ENCODE measurements at places on chromosomes 4 and X. TPM values are rescaled to one million over a fixed set of nuclear protein-coding genes. Genes with fewer than 3 reads are reported as not detected.

- peak; percentile 27 for DNase-seq
Observed at GRCh38 chr4:152255437-152255836, 280.5 kb downstream of the FBXW7 start.

DNA sequence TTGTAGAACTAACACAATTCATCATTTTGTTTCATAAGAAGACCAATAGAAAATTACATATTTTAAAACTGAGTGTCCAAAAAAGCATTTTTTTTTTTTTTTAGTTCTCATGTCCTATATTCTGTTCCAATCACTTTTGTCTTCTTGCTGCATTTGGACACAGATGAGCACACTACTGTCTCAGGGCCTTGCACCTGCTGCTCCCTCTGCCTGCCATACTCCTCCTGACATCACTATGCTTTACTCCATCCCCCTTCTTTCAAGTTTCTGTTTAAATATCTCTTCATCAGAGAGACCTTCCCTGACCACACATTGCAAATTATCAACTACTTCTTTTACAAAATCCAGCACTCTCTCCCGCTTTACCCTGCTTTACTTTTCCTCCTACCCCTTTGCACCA is 230.7 kb upstream of the GK2 start:
- no peak for DNase-seq

DNA sequence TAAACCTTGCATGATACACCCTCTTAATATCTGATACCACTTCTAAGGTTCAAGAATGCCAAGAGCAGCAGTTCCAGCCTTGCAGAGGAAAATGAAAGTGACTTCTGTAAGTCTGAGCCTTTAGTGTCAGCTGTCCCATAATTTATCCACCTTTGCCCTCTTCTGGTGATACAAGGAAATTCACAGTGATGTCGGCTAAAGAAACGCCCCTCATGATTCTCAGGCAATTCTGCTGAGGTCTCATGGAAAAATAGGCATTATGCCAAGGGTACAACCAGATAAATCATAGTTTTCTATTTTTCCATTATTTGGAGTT is 172.2 kb upstream of the CXCL13 start:
- peak; percentile 2 for DNase-seq

GRCh38 chr4:10006231-10006600 is 15.1 kb downstream of the SLC2A9 start:
- no peak for DNase-seq

GRCh38 chrX:153214934-153215333 is 35.9 kb downstream of the MAGEA1 start:
- no peak for DNase-seq

GRCh38 chrX:54193085-54193821 is 10.2 kb upstream of the FAM120C start:
- DNase-seq, result no peak

DNA sequence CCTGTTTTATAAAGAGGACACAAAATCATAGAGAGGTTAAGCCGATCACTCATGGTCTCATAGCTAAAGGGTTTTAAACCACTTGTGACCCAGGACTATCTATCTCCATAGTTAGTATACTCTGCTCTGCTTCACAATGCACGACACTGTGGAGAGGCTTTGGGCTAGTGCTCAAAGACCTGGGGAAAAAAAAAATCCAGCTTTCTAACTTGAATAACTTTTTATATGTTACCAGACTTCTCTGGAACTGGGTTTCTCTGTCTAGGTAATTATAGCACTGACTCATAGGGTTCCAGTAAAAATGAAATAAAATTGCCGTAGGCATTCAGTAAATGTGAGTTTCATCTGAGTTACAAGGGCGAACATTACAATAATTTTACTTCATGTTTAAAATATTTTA is 273.7 kb upstream of the TECRL start:
- DNase-seq, result no peak

GRCh38 chr4:112646632-112647537 is 9.9 kb downstream of the LARP7 start:
- DNase-seq, result no peak

- no peak for DNase-seq
Observed at GRCh38 chr4:7427361-7427760, 7.4 kb downstream of the PSAPL1 start.

DNA sequence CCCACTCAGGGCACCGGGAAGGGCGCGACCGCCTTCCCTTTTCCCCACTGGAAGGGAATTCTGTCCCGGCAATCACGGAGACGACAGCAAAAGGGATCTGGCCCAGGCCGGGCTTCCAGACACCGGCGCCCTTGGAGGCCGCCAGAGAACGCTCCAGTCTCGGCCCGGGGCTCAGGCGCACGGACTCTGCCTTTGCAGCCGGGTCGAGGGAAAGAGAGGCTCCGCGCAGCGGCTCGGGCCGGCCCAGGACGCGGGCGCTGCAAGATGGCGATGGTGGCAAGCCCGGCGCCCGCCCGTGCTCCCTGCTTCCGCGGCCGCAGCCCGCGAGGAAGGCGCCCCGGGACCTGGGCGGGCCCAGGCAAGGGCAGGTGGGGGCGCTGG is 1.1 kb downstream of the CTBP1 start:
- no peak for DNase-seq

DNA sequence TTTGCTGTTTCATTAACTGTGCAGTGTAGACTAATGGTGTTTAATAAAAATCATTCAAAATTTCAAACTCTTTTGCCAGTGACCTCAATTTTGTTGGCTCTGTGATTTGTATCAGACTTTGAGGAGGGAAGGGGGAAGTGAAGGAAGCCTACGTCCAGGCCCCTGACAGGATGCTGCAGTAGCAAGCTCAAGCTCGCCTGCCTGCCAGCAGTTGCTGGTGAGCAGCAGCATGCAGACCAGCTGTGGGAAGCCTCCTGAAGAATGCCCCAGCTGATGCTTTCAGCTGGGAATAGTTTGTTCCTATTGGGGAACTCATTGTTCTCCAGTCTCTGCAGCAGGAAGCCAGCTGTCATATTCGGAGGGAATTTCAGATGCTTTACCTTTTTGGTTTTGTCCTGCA is 495.2 kb downstream of the AFF2 start:
- no peak for DNase-seq

DNA sequence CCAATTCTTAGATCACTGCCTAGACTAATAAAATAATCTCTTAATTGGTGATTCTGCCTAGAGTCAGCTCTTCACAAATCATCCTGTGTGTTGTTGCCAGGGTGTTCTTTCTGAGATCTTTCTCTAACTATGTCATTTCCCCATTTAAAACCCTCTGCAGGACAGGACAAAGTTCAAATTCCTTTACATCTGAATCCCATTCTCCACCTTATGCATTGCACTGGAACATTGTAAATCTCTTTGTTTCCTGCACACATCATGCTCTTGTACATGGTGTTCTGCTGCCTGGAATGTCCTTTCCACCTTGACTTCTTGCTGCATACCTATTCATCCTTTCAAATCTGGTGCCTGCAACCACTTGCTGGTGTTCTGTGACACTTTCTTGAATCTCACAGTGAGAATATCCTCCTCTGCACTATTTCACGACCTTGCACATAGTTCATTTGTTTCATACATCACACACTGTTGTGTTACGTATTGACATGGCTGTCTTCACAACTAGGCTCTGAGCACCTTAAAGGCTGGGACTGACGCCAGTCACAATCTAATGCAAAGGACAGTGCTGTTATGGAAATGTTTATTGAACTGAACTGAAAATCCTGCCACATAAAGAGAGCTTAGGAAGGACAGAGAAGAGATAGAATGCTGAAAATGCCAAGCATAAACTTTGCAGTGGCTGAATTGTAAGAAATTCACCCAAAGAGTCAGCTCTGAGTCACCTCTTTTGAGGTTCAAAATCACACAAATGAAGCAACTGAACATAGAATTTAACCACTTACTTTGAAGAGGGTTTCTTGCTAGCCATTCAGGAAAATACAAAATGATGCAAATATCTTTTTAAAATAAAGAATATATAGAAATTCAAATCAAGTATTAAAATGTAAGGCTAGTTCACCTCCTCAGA is 26.4 kb upstream of the SMIM14 start:
- DNase-seq, result peak; percentile 75

- DNase-seq, result peak; percentile 6
Observed at GRCh38 chr4:107131295-107131694, 95.2 kb upstream of the DKK2 start.

DNA sequence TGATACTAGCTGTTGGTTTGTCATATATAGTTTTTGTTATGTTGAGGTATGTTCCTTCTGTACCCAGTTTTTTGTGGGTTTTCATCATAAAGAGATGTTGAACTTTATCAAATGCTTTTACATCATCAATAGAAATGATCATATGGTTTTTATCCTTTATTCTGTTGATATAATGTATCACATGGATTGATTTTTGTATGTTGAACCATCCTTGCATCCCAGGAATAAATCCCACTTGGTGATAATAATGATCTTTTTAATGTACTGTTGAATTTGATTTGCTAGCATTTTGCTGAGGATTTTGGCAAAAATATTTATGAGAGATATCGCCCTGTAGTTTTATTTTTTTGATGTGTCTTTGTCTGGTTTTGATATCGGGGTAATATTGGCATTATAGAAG is 22.5 kb upstream of the NAA11 start:
- DNase-seq, result no peak

DNA sequence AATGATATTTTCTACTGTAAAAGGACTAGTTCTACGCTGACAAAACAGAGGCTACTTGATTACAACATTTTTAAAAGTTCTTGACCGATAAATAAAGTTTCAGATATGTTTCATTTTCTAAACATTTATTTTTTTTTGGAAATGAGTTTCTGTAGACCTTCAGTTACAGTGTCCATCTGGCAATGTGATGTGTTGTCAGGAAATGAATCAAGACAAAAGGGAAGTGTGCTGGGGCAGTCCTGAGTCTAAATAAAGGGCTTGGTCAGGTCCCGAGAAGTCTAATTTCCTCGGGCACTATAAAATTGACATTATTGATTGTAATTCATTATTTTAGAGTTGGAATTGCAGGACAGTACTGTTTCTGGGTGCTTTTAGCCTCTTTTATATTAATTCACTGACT is 57.0 kb upstream of the FTHL17 start:
- DNase-seq, result no peak

- DNase-seq, result no peak
Observed at GRCh38 chr4:142292231-142292630, 553.9 kb downstream of the INPP4B start.

GRCh38 chr4:144557404-144557803 is 88.6 kb upstream of the HHIP start:
- peak; percentile 16 for DNase-seq

Gene DDX53
- not detected for polyA plus RNA-seq

Gene SFRP2
- not detected for polyA plus RNA-seq

Gene FAM90A26
- not detected for polyA plus RNA-seq

All from IMR-90 (cell line).